Ovary (tissue), 10 donors: ENCODE measurements at places on chromosomes 16 and 17.

GRCh38 chr16:8567355-8568230, 22.7 kb downstream of the TMEM114 start:
- DNase-seq: peak; percentile 47

DNA sequence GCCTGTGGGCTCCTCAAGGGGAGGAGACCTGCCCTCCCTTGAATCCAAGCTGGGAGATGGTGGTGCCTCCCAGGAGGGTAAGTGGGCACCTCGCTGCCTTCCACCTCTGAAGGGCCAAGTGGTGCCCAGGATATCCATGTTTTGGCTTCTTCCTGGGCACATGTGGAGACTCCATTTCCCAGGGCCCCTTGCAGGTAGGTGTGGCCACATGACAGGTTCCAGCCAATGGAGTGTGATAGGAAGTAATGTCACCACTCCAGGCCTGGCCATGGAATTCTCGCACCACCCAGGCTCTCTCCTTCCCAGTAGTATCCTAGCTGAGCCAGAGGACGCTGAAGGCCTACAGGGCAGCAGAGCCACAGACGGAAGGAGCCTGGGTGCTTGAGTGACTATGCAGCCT, 17.6 kb upstream of the PEMT start:
- DNase-seq: no peak

DNA sequence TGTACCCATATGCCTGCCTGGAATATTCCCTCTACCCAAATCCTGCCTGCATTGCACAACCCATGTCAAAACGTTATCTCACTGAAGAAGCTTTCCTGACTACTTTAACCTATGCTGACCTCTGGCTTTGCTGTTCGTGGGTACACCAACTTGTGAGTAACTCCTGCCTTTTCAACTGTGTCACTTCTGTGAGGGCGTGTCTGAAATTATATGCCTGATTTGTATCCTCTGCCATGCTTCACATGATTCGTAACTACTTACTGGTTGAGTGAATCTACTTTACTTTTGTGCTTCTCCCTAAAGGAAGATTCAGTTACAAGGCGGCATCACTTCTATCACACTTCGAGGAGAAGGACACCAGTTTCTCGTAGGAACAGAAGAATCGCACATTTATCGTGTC, 33.3 kb upstream of the USP43 start:
- DNase-seq: no peak

- DNase-seq: no peak
Measured at GRCh38 chr17:74455821-74456220, 10.6 kb upstream of the CD300A start.

DNA sequence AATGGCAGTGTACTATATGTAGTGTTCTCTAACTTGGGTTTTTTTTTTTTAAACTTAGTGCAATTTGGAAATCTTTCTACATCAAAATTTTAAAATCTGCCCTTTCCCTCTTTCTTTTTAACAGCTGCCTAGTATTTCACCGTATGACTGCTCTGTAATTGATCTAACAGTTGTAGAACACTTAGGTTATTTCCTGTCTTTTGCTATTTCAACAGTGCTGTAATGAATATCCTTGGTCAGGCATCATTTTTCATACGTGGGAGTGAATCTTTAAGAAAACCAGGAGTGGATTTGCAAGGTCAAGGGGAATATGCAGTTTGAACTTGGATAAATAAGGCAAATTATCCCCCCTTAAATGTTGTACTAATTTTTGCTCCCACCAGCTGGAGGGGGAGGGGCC, 3.8 kb downstream of the NLRC5 start:
- DNase-seq: no peak

GRCh38 chr16:3066440-3066748, 954 bp downstream of the IL32 start:
- DNase-seq: no peak

DNA sequence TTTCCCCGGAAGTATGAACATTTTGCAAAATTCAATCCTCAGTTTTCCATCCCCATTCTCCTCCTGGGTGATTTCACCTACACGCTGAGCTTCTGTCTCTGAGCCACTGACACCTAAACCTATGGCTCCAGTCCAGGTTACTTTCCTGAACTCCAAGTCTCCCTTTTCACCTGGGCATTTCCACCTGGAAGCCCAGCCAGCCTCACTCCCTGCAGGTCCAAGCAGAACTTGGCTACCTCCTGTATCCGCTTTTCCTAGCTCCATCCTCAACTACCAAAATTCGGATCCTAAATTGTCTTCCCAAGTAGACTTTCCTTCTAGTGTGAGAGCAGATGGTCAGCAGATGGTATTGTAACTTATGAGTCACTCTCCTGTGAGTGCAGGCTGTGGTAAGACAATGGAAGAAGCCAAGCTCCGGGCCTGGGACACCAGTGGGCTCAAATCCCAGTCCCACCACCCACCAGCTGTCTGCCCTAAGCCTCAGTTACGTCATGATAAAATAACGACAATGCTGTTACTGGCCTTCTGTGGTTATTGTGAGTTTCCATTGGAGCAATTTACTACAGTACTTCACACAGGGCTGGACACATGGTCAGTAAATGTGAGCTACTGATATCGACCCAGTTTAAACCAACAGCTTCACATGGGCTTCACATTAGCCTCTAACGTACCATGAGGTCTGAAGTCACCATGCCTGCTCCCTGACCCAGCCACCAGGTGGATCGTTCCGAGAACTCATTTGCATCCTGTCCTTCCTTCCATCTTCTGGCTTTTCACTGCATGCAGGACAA, 33.3 kb downstream of the PECAM1 start:
- DNase-seq: no peak

- DNase-seq: no peak
Measured at GRCh38 chr17:11499881-11500280, 98.4 kb upstream of the DNAH9 start.

GRCh38 chr17:49455272-49455861, 39.7 kb upstream of the NGFR start:
- DNase-seq: no peak

GRCh38 chr16:84851192-84852127, 31.7 kb downstream of the CRISPLD2 start:
- DNase-seq: no peak

DNA sequence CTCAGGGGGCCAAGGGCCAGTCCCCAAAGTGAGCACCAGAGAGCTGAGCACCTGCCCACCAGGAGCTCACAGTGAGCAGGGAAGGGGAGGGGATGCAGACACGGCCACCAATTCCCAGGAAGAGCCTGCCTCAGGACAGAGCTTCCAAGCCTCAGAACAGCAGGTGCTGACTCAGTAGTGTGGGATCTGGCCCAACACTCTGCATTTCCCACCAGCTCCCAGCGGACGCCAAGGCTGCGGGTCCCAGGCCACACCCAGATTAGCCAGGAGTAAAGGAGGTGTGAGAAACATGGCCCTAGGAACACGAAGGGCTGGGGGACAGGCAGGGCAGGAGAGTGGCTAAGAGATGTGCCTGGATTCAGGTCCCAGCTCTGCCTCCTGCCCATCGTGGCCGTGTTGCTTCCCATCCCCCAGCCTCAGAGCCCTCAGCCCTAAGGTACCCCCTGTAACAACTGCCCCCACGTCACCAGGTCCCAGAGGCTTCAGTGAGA, 28.4 kb upstream of the EIF1 start:
- no peak for DNase-seq
